ENCODE measurements at places on chromosomes 13 and 19.

DNA sequence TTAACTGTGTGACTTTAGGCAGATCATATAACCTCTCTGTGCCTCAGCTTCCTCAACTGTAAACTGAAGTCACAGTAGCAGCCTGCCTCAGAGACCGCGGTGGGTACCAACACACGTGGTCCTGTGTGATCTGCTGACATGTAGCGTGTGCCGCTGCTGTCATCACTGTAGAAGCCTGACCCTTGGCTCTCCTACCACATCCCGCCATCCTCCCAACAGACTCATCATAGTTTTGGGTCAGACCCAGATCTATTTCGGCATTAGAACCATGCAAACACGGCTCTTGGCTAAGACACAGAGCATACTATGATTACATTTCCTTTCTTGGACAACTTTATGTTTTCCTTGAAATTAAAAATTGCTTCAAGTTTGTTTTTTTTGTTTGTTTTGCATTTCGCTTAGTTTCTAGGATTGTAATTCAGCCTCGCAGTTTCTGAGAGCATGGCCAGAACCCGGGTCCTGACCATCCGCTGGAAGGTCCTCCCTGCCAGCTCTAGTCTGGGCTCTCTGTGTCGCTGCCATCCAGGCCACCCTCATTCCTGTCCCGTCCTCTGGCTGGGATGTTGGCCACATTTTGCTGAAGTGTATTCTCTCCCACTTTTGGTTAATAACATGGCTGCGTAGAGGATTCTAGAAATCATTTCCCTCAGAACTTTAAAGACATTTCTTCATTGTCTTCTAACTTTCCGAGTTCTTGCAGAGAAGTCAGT is 53.0 kb downstream of the GGACT start:
- no peak for DNase-seq

- no peak for DNase-seq
Measured at GRCh38 chr13:113802761-113803160, 43.7 kb downstream of the TMEM255B start.

GRCh38 chr19:39845584-39845932 is 621 bp downstream of the FBL start:
- no peak for DNase-seq

DNA sequence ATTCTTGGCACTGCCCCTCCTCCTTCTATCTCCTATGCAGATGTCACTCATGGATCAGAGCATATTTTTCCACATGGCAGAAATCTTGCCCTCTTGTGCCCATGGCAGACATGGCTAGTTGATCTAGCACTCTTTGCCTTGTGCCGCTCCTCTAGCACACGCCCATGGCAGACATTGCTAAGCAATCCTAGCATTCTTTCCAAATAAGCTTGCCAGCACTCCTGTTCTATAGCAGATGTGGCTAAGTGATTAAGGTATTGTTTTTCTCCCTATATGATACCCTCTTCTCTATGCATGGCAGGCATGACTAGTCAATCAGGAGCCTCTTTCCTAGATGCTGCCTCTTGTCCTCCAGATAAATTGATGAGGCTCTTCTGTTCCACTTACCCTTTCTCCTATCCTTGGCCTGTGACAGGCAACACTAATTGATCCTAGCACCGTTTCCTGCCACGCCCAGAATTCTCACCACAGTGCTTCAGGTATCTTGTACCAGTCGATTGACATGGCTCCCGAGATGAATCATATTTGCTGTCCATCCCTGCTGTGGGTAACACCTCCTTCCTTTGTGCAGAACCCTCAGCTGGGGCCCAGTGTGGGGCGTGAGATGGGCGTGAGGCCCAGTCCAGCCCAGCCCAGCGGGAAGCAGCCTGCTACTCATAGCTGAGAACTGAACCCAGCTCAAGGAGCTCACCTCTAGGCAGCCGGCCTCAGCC is 26.9 kb downstream of the TMED1 start:
- DNase-seq: no peak

GRCh38 chr19:45409557-45409920 is 3.1 kb downstream of the POLR1G start:
- DNase-seq: no peak

GRCh38 chr13:48297131-48297786 is 6.3 kb upstream of the RB1 start:
- no peak for DNase-seq

- DNase-seq: no peak
Measured at GRCh38 chr19:4633140-4633967, 6.0 kb upstream of the TNFAIP8L1 start.

GRCh38 chr13:99376132-99376531 is 68.9 kb upstream of the GPR183 start:
- DNase-seq: no peak

DNA sequence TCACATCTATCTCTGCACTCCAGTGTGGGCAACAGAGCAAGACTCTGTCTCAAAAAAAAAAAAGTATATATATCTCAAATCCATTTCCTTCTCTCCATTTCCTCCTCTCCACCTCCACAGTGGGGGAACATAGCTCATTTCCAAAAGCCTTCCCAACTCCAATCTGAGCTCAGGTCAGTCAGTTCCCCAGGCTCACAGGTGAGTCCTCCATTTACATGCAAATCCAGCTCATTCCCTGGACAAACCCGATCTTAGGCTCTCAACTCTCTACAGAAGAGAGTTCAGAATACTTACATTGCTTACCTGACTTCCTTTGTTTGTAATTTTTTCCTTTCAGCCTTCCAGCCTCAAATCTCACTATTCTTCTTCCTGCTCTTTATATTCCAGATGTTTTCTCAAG is 518.3 kb downstream of the GPC6 start:
- DNase-seq: no peak

DNA sequence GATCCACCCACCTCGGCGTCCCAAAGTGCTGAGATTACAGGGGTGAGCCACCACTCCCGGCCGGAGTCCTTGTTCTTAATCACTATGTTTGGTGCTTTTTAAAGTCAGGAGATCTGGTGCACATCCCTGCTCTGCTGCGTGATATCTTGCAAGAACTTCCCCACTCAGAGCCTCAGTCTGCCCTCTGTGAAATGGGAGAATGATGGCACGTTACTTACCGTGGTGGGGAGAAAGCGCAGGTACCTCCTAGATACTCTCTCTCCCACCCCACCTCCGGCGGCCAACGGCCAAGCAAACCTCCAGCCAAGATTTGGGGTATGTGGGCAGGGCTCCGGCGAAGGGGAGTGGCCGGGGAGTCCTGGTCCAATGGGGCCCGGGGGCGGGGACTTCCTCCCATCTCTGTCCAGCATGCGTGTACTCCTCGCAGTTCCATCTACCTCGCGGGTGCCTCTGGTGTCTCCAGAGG is at the start of gene RYR1:
TSS of gene RYR1 (plus strand) at position 424 of the 466 bp plus-strand sequence. CDS start 139 bp downstream, outside the sequence.
- no peak for DNase-seq

- no peak for DNase-seq
Measured at GRCh38 chr19:55197528-55197927, 11.8 kb downstream of the PTPRH start.

DNA sequence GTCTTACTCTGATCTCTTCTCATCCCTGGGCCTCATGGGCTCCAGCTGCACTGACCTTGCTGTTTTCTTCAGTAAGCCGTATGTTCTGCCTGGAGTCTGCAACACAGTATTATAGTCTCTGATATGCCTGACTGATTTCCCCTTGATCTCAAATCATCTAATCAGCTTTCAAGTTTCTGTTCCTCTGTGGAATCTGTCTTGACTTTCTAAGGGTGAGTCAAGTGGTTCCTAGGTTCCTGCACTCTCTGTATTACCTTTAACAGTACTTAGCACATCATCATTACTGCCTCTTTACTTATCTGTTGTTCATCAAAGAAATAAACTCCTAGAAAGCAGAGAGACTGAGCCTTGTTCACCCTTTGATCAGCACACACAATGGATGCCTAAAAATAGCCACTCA is 350.7 kb downstream of the LMO7 start:
- no peak for DNase-seq

DNA sequence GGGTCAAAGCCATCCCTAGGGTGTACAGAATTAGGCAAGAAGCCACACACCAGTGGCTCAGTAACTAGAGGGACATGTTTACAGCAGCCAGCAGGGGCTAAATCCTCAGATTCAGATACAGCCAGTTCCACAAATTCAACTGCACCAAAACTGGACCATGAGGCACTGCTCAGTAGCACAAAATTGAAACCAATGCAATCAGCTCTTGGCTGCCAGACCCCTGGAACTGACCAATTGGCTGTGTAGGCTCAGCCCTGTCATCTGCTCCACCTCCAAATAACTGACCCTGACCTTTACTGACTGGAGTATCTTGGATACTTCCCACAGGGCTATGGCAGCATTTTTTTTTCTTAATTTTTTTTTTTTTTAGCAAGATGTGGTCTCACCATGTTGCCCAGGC is 226.5 kb downstream of the FOXO1 start:
- DNase-seq: no peak

GRCh38 chr13:98875146-98875729 is 102.6 kb downstream of the DOCK9 start:
- no peak for DNase-seq

DNA sequence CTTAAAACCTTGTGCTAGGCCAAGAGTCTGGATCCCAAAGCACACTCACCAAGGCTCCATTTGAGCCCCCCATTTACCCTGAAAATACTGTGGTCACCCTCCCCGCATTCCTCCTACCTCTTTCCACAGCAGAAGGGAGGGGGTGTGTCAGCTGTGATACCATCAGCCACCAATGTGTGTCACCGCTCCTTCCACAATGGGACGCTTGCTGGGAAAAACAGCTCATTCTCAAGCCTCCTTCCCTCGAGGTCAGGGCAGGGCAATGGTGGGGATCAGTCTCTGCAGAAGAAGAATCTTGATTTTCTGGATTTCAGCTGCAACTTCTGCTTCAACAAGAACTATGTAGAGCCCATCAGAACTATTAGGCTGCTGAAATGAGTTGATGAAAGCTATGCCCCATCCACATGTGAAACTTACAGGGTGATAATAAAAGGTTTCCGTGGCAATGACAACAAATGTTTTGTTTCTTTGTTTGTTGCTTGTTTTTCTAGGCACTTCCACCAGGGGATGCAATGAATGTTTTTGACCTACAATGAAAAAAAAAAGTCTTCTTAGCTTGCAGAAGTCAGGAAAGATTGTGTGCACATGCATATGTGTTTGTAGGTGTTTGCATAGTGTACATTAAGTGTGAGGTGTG is 26.4 kb upstream of the ZNF507 start:
- DNase-seq: no peak

DNA sequence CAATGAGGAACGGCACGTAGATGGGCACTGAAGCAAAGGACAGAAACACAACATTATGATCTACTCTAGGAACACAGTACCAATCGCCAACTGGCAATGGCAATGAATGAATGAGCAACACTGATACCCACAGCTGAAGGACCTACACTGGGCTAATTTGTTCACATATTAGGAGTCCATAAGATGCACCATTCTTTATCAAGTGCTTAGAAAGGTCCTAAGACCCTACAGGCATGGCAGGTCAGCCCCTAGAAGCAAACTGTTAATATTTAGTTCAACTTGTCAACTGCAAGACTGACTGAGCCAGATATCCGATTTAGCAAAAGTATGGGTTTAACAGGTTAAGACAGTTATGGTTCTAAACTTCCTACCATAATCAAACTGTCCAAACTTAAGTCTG is 4.8 kb downstream of the SHISA2 start:
- no peak for DNase-seq

GRCh38 chr19:3494559-3494958 is 5.9 kb downstream of the DOHH start:
- DNase-seq: no peak

DNA sequence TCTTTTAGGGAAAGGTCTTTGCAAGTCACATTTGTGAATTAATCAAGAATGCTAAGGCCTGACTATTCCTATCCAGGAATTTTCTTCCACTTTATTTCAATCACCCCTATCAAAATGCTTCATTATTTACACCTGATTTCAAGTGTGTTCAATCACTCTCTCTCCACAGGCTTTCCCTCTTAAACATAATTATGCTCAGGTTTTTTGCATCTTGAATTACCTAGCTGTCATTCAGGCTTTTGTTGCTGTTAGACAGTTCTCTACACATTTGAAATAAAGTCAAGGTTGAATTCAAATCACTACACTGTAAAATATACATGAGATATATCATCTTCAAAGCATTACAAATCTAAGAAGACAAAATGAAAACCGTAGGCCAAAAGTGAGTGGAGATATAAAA is 941.3 kb upstream of the SLITRK1 start:
- no peak for DNase-seq

- DNase-seq: no peak
Measured at GRCh38 chr13:112603641-112604225, 15.8 kb upstream of the TUBGCP3 start.

GRCh38 chr19:49949742-49950589 is 11.0 kb downstream of the SIGLEC11 start:
- DNase-seq: no peak

DNA sequence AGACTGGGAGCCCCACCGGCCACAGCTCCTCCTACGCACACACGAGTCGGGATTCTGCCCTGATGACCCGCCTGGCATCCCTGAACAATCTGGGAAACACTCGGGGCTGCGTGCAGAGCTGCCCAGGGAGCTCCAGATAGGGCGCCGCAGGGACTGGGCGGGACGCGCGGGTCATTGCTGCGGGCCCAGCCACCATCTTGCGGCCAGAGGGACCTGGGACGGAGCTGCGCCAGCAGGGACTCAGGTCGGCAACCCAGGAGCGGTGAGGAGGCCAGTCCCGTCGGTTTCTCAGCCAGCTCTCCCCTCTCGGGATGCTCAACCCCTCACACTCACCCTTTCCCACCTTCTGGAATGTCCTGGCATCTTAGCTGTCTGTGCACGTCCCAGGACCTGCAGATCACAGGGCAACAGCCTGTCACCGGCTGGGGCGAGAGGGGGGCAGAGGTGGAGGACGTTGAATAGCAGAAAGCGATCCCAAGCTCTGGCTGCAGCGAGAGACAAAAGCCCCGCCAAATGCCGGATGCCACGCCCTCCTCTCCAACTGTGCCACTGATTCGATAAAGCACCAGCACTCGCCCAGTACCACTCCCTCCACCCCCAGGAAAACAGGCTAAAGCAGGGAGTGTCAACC is 20.4 kb upstream of the ZNF91 start:
- no peak for DNase-seq

DNA sequence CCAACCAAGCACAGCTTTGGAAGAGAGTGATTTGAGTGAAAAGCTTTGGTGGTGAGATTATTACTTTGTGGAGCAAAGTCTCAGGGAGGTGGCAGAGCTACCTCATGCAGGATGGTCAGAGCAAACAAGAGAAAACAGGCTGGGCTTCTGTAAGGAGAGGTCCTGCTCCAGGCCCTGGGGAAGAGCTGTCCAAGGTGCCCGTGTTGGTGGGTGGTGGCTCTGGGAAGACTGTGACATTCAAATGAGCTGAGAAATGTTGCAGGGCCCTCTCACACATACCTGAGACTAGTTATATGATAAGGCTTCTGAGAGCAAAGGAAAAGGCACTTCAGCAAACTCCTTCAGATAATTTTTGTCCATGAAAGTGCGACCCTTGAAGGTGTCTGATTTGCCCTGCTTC is 205.5 kb upstream of the SOX21 start:
- no peak for DNase-seq

- no peak for DNase-seq
Measured at GRCh38 chr13:39012608-39013007, 22.0 kb upstream of the STOML3 start.

GRCh38 chr13:76004416-76004815 is 368.3 kb downstream of the LMO7 start:
- DNase-seq: no peak

- DNase-seq: no peak
Measured at GRCh38 chr13:42063105-42063504, 14.7 kb downstream of the DGKH start.

GRCh38 chr13:78239714-78240113 is 321.1 kb upstream of the EDNRB start:
- no peak for DNase-seq

Measured in NCI-H1436 treated with DMSO at 0.1 percent for 48 hours (cell line).